D341Med (cell line): ENCODE measurements at places on chromosomes 4 and X.
A peak's percentile ranks its signal among the peaks of the same experiment; 100 is the strongest.

- no peak for DNase-seq
Measured at GRCh38 chrX:2485789-2486345, 14.9 kb downstream of the DHRSX start.

- DNase-seq: no peak
Measured at GRCh38 chr4:80045786-80046185, 27.2 kb downstream of the ANTXR2 start.

GRCh38 chr4:174119051-174119450, 164.4 kb downstream of the FBXO8 start:
- no peak for DNase-seq

GRCh38 chrX:18351784-18352183, 2.7 kb downstream of the SCML2 start:
- DNase-seq: no peak

DNA sequence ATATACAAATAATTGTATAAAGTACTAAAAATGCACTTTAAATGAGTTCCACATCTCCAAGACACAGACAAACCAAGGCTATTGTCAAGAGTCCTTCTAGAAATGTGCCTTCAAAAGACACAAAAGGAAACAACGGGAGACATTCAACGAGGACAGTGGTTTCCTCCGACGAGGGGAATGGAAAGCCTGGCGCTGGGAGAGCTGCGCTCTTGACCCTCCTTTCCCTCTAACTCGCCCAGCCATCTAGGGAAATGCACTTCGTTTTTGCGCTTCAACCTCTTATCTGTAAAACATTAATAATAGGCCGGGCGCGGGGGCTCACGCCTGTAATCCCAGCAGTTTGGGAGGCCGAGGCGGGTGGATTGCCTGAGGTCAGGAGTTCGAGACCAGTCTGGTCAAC, 37.0 kb downstream of the ZFP42 start:
- DNase-seq: no peak

- DNase-seq: no peak
Measured at GRCh38 chrX:48101443-48101842, 29.0 kb upstream of the SPACA5B start.

DNA sequence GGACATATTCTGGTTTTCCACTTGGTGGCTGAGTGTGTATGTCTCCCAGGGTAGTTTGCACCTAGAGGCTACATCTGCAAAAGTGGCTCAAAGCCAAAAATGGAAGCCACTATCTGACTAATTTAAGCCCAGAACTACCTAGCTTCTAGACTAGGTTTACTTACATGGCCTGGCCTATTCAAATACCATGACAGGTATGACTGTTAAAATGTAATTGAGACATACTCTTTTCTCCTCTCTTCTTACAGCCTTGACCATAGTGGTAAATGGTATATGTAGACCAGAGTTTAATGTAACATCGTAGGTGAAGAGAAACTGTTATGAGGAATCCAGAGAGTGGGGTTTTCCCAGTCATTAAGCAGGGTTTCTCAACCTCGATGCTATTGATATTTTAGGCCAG, 2.6 kb upstream of the TRPC5 start:
- DNase-seq: no peak

DNA sequence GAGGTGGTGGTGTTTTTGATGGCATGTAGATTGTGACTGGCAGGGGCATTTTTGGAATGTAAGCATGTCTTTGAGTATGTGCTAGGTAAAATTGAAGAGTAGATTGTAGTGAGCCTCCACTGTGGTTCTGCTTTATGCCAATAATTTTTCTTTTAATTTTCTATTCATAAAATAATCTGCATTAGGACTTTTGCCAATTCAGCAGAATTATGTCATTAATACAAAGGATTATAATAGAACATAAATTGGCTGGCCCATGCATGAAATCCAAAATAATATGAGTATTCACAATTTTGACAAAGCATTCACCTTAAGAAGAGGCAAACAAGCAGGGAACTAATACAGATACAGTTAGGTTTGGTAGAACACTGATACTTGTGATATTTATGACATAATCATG, 14.9 kb upstream of the TMPRSS11E start:
- no peak for DNase-seq

GRCh38 chrX:63258144-63258543, 93.0 kb downstream of the SPIN4 start:
- DNase-seq: no peak

DNA sequence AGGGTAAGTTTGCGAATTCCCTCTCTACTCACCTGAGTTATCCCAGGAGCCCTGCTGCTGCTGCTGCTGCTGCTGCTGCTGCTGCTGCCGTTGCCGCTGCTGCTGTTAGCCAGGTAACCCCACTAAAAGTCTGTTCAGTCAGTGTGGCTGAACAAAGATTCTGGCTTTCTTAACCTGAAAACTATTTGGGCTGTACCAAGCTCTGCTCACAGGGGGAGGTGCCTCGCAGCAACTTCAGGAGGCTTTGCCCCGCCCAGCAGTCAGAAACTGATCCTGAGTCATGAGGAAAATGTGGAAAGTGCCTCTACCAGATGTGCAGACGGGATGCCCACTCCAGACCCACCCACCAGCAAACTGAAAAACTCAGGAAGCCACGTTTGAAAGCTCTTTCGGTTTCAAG, at the start of gene CAPN6:
Gene CAPN6 (minus strand): TSS at position 145 of the 400 bp plus-strand sequence. CDS start 6,547 bp downstream, outside the sequence.
- no peak for DNase-seq

GRCh38 chrX:40068048-40068447, 29.7 kb downstream of the BCOR start:
- no peak for DNase-seq

DNA sequence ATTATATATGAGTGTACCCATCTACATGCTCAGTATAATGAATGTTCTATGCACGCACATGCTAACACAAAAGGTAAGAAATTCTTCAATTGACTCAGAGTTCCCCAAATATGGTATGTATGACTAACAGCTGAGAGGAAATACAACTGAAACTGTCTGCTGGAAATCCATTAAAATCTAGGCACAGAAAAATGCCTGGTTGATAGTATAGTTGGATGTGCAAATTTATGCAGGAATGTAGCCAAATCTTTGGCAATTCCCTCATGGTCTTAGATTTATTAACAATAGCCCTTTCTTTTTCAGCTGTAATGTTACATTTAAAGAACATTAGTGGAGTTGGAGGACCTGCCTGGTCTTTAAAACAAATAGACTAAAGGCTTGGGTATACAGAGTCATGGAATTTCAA, 5.5 kb downstream of the CAMK2D start:
- DNase-seq: no peak

DNA sequence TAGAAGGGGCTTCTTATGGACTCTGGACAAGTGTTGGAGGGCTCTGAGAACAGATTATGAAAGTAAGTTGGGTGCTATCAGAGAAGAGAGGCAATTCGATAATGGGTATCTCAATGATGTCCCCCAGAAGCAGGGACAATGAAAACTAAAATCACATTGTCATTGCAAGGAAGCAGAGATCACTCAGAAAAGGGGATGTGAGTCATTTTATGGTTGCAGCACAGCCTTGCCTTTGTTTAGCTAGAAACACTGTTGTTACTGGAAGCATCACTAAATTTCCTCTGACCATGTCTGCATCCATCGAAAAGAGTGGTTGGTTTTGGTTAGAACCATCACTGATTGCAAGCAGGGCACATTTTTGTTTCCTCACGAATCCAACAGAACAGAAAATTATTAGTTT, 246.8 kb upstream of the NWD2 start:
- DNase-seq: no peak

GRCh38 chr4:138897811-138898226, 117.8 kb upstream of the NOCT start:
- DNase-seq: no peak

DNA sequence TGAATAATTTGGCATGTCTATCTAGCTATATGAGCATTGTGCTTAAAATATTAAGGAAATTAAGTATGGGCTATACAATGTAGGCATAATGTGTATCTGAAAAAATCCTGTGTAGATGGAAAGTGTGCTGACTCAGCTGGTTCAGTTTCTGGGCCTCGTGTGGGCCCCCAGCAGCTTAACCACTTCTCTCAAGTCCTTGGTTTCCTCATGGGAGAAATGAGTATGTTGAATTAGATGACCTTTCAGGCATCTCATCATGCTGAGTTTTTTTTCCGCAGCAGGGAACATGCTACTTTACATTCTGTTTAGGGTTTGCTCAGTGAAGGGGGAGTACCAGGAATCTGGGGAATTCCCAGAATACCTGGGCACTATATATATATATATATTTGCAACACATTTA, 30.5 kb downstream of the RHOH start:
- no peak for DNase-seq

DNA sequence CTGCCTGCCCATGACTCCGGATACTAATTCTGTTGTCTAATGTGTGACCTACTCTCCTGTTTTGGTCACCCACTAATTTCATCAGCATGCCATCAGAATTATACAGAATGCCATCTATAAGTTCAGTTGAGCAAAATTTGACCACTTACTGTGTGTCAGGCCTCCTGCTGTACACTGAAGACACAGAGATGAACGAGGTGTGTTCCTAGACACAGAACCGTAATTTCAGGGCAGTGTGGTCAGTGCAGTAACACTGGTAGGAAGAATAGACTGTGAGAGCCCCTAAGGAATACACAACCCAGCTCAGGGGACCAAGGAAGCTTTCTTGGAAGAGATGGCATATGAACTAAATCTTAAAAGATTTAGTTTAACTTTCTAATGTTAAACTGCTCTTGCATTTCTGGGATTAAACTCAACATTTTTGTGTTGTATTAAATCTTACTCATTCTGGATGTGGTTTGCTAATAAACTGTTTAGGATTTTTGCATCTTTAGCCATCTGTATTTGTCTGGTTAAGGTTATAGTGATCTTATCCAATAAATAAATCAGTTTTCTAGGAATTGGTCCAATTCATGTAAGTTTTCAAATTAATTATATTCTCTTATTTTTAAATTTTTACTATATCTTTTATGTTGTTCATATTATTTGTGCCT, 34.3 kb downstream of the KANTR start:
- DNase-seq: no peak

DNA sequence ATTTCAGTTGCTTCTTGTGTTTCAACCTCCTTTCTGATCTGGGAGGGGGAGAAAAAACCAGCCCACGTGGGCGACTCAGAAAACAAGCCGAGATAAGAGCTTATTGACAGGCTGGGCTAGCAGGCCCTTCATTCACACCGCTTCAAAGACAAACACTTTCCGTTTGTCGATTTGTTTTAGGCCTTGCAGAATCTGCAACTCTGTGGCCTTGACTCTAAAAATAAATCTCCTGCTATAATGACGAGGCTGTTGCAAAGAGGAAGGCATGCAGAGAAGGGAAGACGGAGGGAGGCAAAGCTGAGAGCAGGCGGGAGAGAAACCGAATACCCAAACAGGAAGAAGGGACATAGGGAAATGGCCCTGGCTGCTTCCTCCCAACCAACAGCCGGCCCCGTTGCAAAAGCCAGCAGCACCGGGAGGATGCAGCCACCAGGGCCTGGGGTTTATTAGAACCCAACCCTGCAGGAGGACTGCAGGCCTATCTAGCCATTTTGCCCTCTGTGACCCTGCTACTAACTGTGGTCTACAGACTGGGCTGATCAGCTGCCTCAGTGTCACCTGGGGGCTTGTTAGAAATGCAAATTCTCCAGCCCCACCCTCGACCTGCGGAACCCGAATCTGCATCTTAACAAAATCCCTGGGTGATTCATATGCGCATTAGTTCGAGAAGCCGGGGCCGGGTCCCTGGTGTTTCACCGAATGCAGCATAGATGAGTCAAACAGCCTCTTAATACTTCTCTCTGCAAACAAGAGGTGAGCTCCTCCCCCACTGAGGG, 325.5 kb downstream of the BCOR start:
- no peak for DNase-seq

GRCh38 chrX:27466051-27466450, 2.9 kb upstream of the PPP4R3C start:
- DNase-seq: no peak

GRCh38 chr4:163343604-163344146, at the start of gene NPY5R:
Gene NPY5R, plus strand, starts transcription at chr4:163343892. Its CDS starts 6,382 bp downstream, at chr4:163350274.
- DNase-seq: no peak

GRCh38 chrX:68827848-68828624, 785 bp upstream of the EFNB1 start:
- peak; percentile 72 for DNase-seq

DNA sequence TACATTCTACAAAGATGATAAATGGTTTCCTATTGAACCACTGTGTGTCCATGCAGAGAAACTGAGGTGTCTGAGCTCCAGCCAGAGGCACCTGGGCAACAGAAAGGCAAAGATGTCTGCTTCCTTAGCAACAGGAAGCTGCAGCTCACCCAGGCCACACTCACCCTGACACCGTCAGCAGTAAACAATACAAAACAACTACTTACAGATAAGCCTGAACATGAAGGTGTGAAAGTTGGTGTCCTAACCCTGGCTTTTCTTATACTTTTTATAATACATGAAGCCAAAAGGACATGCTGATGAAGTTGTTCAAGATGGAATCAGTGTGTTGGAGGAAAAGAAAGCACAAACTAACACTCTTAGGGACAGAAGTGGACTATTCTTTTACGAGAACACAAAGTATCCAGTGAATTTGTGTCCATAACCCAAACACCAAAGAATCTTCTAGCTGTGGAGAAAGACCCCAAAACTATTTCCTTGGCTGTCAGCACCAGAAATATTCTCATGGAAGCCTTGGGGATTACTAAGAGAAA, 117.3 kb downstream of the SYNPO2 start:
- no peak for DNase-seq

DNA sequence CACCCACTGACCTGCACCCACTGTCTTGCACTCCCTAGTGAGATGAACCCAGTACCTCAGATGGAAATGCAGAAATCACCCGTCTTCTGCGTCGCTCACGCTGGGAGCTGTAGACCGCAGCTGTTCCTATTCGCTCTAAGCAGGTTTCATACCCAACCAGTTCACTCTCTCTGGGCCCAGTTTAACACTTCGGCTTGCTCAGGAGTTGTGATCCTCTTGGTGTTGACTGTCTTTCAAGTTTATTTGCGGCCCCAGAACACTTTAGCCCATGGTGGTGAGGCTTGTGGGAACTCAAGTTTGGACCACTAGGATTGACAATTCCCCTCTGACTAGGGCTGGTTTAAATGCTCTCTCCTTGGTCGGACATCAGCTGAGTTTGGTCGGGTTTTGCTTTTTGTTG, 147.0 kb downstream of the DACH2 start:
- DNase-seq: no peak

DNA sequence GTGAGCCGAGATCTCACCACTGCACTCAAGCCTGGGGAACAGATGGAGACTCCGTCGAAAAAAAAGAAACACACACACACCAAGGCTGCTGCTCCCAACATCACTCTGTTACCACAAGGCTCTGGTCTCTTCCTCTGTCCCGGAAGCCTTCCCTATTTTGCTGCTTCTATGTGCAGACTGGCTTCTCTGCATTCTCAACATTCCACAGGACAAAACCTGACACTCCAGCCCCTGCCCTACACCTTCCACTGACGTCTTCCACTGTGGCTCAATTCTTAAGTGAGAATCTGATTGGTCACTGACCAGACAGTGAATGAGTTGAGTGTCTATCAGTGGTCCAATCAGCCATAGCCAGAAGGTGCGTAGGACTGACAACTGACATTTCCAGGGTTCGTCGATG, 5.9 kb downstream of the ODAPH start:
- no peak for DNase-seq
